Caudate nucleus (tissue), 63 donors: ENCODE measurements at places on chromosomes 2 and 18.

DNA sequence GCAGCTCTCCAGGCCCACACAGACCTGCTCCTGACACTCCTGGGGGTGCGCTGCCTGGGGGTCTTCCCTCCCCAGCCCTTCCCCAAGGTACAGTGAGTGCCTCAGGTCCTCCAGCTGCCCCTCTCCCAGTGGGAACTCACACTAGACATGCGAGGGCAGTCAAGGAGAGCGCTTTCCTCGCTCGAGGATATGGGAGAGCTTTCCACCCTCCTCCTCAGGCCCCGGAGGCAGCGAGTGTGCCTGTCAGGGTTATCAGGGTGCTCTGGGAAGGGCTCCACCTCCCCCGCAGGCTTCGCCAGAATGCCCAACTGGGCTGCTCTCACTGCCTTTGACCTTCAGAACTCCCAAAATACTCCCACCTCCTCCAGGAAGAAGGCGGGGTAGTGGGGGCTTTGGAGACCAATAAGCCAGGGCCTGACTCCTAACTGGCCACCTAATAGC lies 85.7 kb upstream of the LAPTM4A start:
- no peak for DNase-seq

GRCh38 chr2:138071720-138072719 lies 107.7 kb downstream of the HNMT start:
- no peak for DNase-seq

DNA sequence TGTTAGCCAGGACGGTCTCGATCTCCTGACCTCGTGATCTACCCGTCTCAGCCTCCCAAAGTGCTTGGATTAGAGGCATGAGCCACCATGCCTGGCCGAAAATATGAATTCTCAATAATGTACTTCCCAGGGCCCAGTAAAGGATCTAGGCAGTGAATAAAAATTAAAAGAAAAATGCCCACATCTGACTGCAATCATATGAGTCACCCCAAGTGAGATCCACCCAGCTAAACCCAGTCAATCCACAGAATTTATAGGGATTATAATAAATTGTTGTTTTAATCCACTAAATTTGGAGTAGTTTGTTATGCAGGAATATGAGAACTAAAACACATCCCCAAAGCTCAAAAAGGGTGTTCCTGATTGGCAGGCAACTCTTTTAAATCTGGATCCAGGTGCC lies 93.5 kb upstream of the STK39 start:
- DNase-seq: no peak

- DNase-seq: no peak
These were observed 102.6 kb downstream of the DYSF start for GRCh38 chr2:71555798-71556454.

DNA sequence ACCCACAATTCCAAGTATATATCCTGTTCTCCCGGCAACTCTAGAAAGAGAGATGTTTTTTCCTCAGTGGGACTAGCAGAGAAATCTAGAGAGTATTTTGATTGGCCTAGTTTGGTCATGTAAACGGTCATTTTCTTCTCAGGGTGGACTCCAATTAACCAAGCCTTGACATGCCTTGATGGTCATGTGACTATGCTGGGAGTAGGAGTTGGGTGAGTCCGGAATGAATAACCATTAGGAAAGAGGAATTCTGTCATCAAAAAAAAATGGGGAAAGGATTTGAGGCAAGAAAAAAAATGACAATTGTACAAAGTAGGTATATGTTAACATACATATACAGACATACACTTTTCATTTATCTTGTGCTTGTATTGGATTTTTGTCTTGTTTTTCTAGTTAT lies 248.2 kb upstream of the CDH20 start:
- no peak for DNase-seq

DNA sequence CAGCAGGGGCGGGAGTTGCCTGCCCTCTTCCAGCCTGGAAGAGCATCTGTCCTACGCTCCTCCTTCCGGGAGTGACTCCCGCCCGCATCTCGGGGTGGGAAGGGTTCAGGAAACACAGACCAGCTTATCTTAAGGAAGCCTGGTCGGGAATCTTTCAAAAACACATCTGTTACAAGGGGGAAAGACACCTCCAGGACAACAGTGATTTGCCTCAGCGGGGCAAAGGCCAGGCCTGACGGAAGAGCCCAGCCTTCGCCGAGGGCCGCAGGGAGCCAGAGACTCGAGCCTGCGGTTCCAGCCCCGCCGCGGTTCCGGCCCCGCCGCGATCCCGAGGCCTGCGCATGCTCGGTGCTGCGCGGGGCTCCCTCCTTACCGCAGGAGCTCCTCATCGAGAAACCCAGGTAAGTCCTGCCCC lies 38.1 kb upstream of the TGIF1 start:
- no peak for DNase-seq

DNA sequence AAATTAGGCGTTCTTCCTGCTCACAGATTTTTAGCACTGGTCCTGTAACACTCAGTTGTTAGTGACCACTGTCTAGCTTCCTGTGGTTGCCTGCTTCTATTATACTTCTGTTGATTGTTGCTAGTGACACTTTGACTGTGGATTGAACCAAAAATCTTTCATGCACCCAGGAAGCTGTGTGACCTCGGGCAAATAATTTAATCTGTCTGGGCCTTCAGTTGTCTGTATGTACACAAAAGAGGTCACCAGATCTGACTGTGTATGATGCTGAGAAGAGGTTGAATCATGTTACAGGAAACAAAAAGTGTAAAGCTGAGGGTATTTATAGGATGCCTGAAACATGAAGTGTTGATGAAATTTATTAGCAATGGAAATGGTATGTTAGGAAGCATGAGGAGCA lies 12.7 kb downstream of the ICOS start:
- DNase-seq: no peak

- no peak for DNase-seq
These were observed 162.7 kb downstream of the PPP1R1C start for GRCh38 chr2:182148344-182148743.

DNA sequence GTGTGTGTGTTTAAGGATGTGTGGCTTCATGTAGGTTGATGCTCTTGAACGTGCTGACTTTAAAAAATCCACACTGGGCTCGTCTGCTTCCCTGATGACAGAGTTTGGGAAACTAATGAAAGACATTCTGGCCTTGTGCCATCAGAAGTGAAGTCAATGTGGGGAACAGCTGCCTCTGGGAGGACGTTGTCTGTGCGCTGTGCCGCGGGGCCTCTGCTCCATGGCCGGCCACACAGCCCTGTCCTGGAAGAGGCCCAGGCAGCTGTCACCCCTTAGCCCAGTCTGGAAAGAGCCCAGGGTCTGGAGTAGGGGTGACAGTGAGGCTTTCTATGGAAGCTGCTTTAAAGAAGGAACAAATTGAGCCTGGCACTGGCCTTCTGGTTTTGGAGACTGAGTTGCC lies 155.8 kb downstream of the SH3RF3 start:
- DNase-seq: no peak

GRCh38 chr2:55419233-55419678 lies 400 bp downstream of the CCDC88A start:
- no peak for DNase-seq

- no peak for DNase-seq
These were observed 19.0 kb downstream of the AQP12B start for GRCh38 chr2:240663546-240664190.

DNA sequence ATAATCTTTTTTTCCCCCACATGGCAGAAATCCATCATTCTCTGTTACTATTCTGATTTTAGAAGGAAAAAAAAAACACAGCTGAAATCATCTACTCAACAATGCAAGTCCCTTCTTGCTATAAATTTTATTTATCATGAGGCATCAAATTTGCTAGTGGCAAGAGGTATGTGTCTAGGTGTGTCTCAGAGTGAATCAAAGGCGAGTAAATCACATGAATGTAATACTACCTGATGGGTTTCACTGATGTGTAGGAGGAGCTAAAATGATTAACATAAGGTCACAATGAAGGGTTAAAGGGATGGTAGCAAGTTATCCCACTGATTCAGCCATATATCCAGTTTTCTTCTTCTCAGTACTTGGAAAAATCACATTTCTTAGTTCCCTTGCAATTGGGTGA lies 24.5 kb upstream of the PELI1 start:
- no peak for DNase-seq

DNA sequence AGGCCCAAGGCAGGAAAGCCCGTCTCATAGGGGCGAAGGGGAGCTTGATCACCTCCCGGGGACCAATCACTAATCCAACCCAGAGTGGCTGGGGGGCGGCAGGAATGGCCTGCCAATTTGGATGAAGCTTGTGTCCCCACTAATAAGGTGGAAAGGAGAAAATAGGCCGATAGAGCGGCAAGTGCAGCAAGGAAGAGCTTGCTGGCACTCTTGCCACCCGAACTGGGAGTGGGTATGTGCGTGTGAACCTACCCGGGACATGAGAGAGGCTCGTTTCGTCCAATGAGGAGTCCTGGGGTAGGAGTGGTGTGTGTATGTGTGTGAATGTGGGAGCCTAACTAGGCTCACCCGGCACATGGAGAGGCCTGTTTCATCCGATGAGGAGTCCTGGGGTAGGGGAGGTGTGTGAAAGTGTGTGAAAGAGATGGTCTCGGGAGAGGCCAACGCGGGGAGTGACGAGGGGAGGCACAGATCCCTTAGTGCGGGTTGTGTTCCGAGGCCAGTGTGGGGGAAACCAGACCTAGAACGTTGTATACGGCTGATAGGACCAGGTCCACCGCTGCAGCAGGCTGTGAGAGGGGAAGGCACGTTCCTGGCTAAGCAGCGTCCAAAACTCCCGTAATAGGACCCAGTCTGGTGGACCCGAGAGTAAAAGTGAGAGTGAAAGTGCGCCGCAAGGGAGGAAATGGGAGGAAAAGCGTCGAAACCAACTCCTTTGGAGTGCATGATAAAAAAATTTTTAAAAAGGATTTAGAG lies 47.1 kb upstream of the SELENOI start:
- DNase-seq: no peak

GRCh38 chr18:61394983-61395382 lies 61.8 kb downstream of the CDH20 start:
- DNase-seq: no peak

GRCh38 chr2:71068218-71069035 lies at the start of gene NAGK:
Gene NAGK, plus strand, starts transcription at chr2:71068648. Its CDS starts 36 bp downstream, at chr2:71068684.
- peak; percentile 100 for DNase-seq

DNA sequence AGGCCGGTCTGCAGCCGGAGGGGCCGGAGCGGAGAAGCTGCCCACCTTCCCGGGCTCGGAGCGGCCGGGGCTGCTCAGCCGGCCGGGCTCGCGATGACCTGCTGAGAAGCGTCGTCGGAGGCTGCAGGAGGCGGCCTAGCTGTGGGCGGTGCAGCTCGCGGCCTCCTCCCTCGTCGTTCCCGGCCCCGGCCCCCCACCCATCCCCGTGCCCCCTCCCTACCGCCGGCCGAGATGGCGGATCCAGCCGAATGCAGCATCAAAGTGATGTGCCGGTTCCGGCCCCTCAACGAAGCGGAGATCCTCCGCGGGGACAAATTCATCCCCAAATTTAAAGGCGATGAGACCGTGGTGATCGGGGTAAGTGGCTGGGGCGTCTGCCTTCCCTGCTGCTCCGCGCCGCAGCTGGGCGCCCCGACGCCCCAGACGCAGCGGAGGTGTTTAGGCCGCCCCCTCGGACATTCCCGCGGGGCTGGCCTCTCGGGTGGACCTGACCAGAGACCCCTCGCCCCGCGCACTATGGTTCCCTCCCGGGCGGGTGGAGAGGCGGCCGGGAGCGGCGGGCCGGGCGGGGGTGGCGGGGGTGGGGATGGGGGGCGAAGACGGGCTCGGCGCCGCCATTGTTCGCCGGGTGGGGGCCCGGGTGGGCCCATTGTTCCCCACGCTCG lies 492 bp downstream of the KIF5C start:
- DNase-seq: no peak

DNA sequence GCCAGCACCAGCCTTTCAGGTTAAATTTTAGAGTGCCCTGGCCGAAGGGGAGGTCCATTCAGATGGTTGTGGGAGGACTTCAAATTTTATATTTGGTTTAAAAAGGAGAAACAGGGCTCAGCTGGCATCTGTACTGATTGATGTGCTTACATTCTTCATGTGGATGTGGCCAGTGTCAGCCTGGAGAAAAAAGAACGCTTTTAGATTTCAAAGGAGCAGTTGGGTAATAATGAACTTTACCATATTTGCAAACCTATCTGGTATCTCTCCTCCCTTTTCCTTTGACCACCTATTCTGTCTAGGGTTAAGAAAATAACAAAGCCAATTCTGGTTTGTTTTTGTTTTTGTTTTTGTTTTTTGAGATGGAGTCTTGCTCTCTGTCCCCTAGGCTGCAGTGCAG lies 21.3 kb downstream of the RAB12 start:
- no peak for DNase-seq

DNA sequence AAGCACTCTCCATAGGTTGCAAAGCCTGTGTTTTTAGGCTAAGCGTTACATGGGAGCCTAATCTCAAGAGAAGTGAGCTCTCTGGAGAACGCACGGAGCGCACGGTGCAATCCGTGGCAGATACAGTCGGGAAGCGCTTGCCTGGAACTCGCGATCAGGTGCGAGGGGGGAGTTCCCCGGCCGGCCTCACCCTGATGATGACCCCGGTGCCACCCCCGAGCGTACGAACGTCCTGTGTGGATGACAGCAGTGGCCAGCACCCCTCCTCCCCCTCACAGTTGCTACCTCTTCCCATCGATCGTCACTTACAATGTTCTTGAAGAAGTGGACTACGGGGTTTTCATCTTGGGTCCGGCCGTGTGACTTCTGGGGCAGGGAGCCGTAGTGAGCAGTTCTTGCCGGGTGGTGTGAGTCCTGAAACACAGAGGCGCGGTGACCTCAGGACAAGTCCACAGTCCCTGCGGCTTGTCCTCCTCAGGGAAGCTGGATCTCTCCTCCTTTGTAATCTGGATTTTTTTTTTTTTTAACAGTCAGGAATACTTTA lies 142.9 kb downstream of the MBP start:
- DNase-seq: no peak

GRCh38 chr18:22063672-22064071 lies 105.7 kb upstream of the GATA6 start:
- no peak for DNase-seq

DNA sequence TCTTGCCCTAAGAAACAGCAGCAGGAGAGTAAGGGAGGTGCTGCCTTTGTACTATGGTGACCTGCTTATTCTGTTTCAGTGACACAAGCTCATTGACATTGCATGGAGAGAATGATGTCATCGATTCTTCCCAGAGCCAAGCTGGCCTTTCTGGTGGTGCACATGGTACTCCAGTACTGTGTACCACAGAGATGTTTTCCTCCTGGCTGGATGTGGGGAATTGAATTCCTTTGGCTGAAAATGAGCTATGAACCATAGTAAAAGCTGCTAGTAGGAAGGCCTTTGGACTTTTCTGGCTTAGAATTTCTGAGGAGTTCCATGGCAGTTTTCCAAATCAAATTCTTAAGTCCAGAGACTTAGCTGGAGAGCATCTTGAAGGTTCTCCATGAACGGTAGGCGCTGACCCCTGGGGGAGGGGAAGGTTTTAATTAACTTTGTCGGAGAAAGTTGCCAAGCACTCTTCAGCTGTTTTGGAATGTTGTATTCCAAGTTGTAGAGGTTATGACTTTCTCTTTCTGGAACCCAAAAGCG lies 17.1 kb upstream of the B3GNT2 start:
- DNase-seq: no peak

GRCh38 chr2:132669908-132670495 lies at the start of gene LYPD1:
Gene LYPD1, minus strand, starts transcription at chr2:132670205. Its CDS starts 273 bp downstream, at chr2:132669932.
- DNase-seq: no peak
